ENCODE measurements at places on chromosomes 7 and 10. TPM values are rescaled to one million over a fixed set of nuclear protein-coding genes. Genes with fewer than 3 reads are reported as not detected.

Gene PDIA4
- 463 TPM for total RNA-seq

Gene DEPP1
- 11.3 TPM for total RNA-seq

GRCh38 chr7:34612661-34613060 lies 45.4 kb upstream of the NPSR1 start:
- peak; percentile 84 for DNase-seq

- DNase-seq = no peak
Observed at GRCh38 chr10:24451325-24451820, 242.4 kb downstream of the KIAA1217 start.

DNA sequence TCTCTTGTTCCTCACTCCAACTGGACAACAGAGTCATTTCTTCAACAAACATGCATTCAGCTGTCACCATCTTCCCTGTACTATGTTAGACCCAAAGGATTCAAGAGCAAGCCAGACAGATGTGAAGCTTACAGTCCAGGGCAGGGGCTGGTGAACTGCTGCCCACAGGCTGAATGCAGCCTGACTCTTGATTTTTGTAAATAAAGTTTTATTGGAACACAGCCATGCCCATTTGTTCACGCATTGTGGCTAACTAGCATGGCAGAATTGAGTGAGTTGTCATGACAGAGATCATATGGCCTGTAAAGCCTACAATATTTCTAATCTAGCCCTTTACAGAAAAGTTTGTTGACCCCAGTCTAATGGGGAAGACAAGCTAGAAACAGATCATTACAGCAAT lies 208.7 kb downstream of the EMX2 start:
- DNase-seq = no peak

DNA sequence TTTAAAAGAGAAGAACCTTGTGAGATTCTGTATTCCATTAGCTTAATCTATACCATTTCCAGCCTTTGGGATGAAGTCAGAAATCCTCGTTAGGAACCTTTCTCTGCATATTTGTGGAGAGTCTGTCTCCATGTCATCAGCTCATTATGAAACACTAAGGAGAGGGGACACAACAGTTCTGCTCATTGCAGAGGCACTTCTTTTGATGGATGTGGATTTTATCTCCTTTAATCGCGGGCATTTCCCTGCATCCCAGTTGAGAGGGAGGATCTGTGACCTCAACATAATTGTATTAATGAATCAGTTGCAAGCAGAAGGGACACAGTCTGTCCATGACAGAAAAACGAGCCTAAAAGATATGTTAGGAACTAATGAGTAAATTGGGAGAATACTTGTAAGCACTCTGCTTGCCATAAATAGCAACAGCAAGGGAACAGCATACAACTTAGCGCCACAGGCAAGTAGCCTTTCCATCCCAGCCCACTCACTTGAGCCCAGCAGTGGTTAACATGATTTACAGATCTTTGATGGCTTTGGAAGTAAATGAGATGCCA lies 37.9 kb downstream of the SORCS1 start:
- DNase-seq = no peak
